C1 segment of cervical spinal cord (tissue), 14 donors: ENCODE measurements at places on chromosomes 3 and 15.
A peak's percentile ranks its signal among the peaks of the same experiment; 100 is the strongest.

DNA sequence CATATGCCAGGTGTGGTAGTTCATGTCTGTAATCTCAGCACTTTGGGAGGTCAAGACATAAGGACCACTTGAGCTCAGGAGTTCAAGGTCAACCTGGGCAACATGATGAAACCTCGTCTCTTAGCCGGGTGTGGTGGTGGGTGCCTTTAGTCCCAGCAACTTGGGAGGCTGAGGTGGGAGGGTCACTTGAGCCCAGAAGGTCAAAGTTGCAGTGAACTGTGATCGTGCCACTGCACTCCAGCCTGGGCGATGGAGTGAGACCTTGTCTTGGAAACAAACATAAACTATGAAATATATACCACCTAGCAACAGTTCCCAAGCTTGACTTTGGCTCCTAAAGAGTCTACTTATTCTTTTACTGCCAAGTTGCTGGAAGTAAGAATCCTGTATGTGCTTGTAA, 30.9 kb downstream of the UBE3A start:
- no peak for DNase-seq

DNA sequence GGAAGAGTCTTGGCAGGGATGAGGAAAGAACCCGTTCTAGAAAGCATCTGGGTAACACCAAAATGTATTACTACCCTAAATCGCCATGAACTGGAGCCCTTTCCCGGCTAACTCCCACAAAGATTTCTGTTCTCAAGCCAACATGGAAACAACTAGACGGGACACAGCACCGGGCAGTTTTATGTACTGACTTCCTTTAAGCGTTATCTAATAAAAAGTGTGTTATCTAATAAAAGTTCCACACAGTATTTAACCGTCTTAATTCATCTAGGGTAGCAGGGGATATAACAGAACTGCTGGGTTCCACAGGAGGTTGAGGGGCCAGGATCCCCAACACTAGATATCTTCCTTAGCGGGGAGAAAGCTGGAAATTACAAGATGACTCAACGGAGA, 347 bp upstream of the C3orf62 start:
- no peak for DNase-seq

DNA sequence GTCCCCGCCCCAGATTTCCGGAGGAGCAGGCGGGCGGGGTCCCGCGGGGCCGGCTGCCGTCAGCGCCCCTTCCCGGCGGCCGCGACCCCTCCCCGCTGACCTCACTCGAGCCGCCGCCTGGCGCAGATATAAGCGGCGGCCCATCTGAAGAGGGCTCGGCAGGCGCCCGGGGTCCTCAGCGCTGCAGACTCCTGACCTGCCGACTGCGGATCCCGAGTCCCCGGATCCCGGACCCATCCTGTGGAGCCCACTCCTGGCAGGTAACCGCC, at the start of gene TRH:
Gene TRH, plus strand, starts transcription at position 157 of the 269 bp plus-strand sequence. CDS start 1,097 bp downstream, outside the sequence.
- DNase-seq, result no peak

- no peak for DNase-seq
Observed at GRCh38 chr15:41692049-41692448, 31.8 kb downstream of the MGA start.

DNA sequence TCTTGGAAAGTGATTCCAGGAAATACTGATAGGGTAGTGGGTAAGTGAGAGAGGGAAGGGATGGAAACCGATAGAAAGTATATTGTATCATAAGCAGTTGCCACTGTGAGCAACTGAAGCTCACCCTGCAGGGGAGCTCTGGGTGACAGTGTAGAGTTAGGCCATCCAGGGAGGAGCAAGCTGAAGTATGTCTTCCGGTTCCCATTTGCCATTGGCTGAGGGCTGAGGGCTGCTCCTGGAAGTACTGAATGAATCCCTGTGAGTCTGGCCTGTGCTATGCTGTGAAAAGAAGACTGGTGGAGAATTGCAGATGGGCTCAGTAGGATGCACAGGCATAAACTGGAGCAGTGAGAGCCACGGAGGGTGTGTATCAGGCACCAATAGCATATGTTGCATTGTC, 348.3 kb downstream of the MFSD1 start:
- DNase-seq, result no peak

DNA sequence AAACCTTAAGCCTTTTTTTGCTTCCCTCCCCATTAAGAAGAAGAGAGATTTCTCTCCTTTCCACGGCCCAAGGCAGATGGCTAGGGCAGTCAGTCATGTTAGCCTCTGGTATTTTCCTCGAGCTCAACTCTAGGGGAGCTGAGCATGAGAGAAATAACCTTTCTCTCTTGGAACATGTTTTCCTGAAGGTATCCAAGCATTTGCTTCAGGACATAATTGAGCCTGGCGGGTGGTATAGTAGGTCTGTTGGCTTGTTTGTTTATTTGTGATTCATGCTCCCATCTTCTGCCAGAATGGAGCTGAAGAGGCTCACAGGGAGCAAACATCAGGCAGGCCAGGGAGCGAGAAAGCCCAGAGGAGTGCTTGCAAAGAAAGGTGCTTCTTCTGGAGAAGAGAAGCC, 102.5 kb downstream of the MESD start:
- DNase-seq, result no peak

GRCh38 chr3:42499478-42499871, 3.0 kb upstream of the VIPR1 start:
- DNase-seq, result no peak

DNA sequence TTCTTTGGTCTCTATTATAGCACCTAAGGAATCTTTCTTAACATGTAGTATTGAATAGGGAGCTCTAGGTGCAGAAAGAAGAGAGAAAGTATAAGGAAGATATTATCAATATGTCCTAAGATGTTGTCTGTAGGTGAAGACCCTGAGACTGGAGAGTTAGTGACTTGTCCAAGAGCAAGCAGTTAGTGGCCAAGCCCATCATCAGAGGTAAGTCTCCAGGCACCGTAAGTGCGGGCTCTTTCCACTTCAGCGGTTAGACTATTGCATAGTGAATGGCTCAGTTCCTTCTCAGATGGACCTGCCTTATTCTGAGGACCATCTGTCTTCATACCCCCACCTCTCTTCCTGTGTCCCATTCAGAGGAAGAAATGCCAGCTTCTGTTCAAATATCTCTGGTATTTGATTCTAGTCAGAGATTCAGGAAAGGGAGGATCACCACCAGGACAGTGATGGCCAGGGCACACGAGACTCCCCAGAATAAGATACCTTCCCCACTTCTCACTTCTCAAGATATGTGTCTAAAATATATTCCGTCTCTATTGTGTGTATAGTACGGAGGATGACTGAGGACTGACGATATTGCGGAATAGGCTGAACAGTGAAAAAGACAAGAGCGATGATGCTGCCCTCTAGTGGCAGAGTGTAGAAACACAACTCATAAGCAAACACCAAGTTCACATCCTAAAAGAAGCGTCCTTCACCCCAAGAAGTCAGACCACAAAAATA, 19.1 kb upstream of the ADGRG7 start:
- DNase-seq, result peak; percentile 3

DNA sequence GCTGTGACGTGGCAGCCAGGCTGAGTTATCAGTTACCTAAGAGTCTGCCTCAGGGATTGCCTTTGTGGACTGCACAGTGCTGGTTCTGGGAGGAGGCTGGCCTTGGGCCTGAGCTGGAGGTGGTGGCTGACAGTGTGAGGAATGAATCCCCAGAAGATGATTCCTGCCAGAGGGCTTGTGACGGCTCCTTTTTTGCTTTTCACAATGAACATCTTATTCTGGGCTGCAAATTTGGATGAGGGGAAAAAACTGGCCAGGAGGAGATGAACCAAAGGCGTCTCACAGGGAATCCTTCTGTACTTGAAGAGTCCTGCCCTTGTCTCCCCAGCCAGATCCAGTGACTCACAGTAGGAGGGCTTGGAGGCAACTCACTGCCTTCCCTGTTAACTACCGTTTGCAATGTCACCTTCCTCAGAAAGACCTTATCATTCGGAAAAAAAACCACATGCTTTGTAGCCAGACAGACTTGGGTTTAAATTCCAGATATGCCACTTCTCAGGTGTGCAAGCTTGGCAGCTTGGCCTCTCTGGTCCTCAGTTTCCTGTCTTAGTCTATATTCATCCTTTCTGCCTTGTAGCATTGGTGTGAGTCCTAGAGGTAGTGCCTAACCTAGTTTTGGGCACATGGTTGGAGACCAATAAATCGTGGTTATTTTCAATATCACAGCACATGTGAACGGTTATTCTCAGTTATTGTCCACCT, 19.1 kb downstream of the ST6GAL1 start:
- DNase-seq, result no peak

DNA sequence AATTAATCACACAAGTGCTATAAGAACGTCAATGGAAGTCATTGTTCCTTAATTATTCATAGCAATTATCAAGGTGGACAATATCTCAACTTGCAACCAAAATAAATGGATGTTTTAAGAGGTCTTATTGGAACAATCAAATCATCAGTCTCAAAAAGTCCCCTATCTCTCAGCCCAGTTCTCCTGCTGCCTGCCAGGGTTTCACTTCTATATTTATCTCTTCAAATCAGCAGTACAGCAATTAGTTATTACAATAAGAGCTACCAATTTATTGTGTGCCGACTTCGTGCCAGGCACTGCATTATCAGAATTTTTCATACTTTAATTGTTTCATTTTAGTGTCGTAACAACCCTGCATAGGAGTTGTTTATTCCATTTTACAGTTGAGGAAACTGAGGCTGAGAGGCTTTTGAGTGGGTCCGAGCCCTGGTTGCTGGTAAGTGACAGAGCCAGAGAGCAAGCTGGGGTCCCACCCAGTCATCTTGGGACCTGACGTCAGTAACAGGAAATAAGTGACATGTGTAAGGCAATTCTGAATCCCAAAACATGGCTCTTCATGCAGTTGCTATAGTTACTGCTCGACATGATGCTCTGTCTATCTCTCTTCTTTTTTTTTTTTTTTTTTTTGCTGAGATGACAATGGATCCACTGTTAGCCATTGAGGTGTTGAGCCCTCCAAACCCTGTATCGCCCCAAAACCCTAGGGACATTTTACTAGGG, 8.8 kb upstream of the KCTD6 start:
- no peak for DNase-seq

DNA sequence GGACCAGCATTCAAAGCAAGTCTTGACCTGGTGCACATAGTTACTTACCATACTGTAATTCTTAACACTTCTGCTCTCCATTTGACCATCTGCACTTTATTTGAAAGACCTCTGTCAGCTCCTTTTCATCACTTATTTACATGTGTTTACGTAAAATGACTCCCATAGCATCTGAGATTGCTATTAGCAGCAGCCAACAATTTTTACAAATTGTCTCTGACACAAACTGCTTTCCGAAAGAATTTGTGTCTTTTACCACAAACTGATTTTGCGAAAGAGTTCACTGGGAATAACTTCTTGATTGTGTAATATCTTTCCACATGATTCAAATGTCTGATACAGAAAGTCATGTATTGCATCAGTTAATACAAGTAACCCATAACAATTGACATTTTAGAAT, 144.1 kb upstream of the PEX5L start:
- no peak for DNase-seq

DNA sequence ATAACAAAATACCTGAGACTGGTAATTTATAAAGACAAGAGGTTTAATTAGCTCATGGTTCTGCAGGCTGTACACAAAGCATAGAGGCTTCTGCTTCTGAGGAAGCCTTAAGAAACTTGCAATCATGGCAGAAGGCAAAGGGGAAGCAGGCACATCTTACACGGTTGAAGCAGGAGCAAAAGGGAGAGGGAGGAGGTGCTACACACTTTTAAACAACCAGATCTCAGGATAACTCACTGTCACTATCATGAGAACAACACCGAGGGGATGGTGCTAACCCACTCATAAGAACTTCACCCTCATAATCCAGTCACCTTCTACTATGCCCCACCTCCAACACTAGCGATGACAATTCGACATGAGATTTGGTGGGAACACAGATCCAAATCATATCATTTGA, 54.4 kb downstream of the ATP8B4 start:
- DNase-seq, result no peak

- DNase-seq, result no peak
Observed at GRCh38 chr15:82298520-82298919, 35.9 kb downstream of the SAXO2 start.

DNA sequence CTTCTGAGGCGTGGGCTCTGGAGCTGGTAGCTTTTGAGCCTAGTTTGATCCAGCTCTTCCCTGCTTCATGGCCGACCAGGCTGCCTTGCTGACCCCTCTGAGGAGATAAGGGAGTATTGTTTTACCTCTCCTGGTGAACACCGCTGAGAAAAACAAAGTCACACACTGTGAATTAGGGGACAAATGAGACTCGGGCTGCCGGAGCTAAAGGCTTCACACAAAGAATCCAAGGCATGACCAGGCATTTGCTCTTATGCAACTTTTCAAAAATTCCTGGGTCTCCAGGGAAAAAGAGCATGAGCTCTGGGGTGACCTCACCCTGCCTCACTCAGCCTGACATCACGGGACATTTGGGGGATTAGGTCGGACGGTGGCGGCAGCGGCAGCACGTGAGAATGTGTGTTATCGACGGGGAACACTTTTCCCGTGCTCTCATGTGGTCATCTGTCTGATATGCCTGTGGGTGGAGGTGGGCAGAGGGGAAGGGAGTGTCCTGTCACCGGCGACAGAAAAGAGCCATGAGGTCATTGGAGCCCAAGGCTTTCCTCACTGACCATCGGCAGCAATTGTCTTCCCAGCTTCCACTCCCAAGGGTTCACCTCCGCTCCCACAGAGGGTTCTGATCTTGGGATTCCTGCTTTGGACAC, 61.0 kb downstream of the TMEM44 start:
- no peak for DNase-seq

GRCh38 chr3:39019299-39019698, 32.4 kb downstream of the SCN11A start:
- no peak for DNase-seq

GRCh38 chr3:138937690-138938055, 9.3 kb downstream of the FOXL2 start:
- DNase-seq, result no peak

GRCh38 chr15:50506121-50506520, 40.3 kb downstream of the USP50 start:
- no peak for DNase-seq

GRCh38 chr3:181631901-181632300, 79.8 kb upstream of the SOX2 start:
- DNase-seq, result no peak

- no peak for DNase-seq
Observed at GRCh38 chr3:141407047-141407446, 38.7 kb downstream of the ZBTB38 start.

DNA sequence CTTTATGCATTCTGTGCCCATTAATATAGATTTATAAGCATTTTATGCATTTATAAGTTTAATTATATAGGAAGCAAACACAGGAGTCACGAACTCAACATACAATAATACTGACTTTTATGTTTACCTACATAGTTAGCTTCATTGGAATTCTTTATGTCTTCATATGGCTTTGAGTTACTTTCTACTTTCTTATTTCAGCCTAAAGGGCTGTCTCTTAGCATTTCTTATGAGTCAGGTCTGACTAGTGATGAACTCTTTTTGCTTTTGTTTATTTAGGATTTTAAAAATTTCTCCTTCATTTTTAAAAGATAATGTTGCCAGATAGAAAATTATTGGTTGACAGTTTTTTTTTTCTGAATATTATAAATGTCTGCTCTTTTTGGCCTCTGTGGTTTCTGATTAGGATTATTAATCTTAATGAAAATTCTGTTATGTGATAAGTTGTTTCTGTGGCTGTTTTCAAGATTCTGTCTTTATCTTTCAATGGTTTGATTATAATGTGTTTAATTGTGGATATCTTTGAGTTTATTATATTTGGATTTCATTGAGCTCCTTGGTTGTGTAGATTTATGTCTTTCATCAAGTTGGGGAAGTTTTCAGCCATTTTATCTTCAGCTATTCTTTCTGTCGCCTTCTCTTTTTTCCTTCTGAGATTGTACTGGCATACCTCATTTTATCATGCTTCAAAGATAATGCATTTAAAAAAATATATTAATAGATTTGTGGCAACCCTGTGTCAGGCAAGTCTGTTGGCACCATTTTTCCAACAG, 54.3 kb downstream of the ATP2C1 start:
- no peak for DNase-seq
